Pulmonary artery endothelial cell (primary cell): ENCODE measurements at places on chromosomes 3 and 15. TPM values are rescaled to one million over a fixed set of nuclear protein-coding genes. Genes with fewer than 3 reads are reported as not detected.

The ZDHHC23 gene
- 3.4 and 6.1 TPM in 2 replicates for total RNA-seq

The LRRK1 gene
- total RNA-seq: 6.3 and 17.9 TPM in 2 replicates

The CBLB gene
- 16.7 and 19.0 TPM in 2 replicates for total RNA-seq

The XRN1 gene
- total RNA-seq: 56.1 and 61.8 TPM in 2 replicates

The GPR149 gene
- total RNA-seq: not detected in 2 replicates

- DNase-seq: no peak
Observed at GRCh38 chr3:120449251-120449650, 1.5 kb downstream of the FSTL1 start.

GRCh38 chr3:78368636-78369345 is 1328.9 kb downstream of the ROBO2 start:
- no peak for DNase-seq

- DNase-seq: peak; percentile 7
Observed at GRCh38 chr3:158532099-158532734, 38.8 kb upstream of the MLF1 start.

GRCh38 chr15:57732526-57733331 is 26.2 kb downstream of the POLR2M start:
- peak; percentile 20 for DNase-seq

GRCh38 chr3:101166150-101166549 is 154.2 kb downstream of the IMPG2 start:
- DNase-seq: no peak

- DNase-seq: no peak
Observed at GRCh38 chr15:75673426-75674235, 25.9 kb downstream of the SNX33 start.

GRCh38 chr3:27201492-27201891 is 167.7 kb downstream of the NEK10 start:
- no peak for DNase-seq

DNA sequence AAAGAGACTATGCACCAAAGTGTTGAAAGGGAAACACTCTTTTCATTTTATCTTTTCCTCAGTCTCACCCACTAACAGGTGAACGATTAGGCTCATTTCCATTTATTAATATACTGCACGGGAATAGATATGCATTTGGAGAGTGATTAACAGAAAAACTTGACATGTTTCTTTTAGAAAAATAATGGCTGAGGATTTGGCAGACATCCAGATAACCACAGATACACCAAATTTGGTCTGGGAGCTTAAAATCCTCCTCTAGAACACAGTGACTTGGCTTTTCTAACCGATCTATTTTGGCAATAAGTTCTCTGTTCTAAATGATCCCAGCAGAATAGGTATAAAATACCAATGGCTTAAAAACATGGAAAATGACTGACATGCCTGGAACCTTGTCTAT is 459.3 kb upstream of the SGO1 start:
- no peak for DNase-seq

DNA sequence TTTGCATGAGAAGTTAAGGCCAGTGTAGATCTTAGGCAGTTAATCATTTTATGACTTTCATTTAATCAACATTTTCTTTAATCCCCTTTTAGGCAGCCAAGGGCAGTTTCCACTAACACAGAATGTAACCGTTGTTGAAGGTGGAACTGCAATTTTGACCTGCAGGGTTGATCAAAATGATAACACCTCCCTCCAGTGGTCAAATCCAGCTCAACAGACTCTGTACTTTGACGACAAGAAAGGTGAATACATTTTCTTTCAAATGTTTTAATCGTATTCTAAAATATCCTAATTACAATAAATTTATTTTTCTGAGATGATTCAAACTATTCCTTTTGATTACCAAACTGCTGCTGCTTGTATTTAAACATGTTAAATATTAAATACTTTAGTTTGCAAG is 843.2 kb downstream of the CADM2 start:
- no peak for DNase-seq
